ENCODE measurements at places on chromosomes 11 and 22. TPM values are rescaled to one million over a fixed set of nuclear protein-coding genes. Genes with fewer than 3 reads are reported as not detected.

DNA sequence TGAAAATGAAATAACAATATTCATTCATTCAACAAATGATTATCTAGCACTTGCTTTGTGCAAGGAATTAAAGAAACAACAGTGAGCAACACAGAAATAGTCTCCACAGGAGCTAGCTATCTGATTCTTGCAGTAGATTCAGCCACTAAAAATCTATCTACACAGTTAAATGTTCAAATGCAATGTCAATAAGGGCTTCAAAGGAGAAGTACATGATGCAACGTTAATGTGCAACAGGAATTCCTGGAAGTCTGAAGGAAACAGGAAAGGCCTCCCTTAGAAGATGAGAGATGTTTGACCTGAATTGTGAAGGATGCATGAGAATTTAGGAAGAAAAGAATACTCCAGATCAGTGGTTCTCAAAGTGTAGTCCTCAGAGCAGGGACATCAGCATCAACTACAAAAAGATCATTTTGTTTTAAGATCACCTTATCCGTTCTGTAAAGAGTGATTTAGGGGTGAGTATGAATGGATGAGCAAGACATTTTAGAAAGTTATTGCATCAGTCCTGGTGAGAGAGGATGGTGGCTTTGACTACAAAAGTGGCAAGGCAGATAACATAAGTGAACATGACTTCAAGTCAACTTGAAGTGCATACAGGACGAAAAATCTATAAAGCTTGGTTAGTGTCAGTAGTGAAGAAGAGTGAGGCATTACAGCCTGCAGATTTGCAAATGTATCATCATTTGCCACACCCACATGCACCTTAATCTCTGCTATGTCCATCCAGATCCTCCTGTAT lies 96.0 kb downstream of the ETS1 start:
- no peak for DNase-seq

DNA sequence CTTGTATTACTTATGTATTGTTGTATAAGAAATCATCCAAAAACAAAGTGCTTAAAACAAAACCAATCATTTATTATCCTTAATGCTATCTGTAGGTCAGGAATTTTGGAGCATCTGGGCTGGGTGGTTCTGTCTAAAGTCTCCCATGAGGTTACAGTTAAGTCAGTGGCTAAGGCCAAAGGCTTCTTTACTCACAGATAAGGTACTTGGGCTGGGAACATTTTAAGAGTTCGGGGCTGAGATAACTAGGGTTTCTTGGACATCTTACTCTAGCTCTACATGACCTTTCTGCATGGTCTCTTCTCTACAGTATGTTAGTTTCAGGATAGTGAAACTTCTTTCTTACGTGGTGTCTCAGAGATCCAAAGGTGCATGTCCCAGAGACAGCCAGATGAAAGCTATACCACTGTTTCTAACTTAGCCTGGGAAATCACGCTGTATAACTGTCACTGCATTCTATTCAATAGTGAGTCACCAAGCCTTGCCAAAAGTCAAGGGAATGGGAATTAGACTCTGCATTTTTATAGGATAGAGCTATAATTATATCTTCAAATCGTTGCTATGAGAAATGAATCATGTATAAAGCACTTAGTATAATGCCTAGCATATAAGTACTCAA lies 29.6 kb downstream of the SOX6 start:
- DNase-seq: no peak

DNA sequence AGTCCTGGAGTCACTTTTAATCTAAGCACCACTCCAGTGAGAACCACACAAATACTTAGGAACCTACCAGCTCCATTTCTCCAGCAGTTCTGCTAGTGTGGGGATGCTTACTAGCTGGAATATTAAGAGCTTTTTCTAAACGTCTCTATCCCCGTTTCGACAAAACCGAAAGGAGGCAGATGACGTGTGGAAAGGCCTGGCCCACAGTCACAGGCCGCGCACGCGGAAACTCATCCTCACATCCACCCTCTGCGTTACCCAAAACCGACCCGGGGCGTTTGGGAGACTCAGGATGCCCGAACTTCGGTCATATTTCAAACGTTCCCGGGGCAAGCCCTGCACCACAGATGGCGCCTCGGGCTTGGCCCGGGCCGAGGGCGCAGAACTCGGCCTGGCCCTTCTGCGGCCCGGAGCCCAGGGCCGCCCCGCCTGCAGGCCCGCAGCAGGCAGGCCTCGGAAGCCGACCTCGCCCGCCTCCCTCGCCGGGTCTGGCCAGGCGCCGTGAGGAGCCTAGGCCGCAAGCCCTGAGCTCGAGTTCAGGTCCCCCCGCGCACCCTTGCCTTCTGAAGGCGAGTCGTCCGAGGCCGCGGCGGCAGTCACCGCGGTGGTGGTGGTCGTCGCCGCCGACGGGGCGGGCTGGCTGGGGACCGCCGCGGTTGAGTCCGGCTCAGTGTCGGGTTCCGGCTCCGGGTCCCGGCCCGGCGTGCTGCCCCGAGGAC lies 473 bp downstream of the FNBP4 start:
- peak; percentile 64 for DNase-seq

DNA sequence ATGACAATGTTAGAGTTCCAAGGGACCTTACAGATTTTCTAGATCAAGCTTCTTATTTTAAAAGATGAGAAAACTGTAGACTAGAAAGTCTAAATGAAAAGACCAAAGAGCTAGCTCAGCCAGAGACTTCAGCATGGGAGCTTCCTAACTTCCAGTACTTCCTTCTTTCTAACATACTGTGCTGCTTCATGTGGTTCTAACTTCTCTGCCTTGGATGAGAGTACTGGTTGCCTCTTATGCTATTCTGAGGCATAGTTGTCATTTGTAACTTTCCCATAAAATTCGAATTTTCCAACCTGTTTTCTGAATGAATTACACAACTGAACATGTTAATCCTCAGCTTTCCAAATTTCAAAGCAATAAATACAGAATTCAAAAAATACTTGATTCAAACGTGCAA lies 1.8 kb downstream of the MTMR2 start:
- no peak for DNase-seq

GRCh38 chr22:29987137-29987536 lies 93.1 kb upstream of the HORMAD2 start:
- no peak for DNase-seq

DNA sequence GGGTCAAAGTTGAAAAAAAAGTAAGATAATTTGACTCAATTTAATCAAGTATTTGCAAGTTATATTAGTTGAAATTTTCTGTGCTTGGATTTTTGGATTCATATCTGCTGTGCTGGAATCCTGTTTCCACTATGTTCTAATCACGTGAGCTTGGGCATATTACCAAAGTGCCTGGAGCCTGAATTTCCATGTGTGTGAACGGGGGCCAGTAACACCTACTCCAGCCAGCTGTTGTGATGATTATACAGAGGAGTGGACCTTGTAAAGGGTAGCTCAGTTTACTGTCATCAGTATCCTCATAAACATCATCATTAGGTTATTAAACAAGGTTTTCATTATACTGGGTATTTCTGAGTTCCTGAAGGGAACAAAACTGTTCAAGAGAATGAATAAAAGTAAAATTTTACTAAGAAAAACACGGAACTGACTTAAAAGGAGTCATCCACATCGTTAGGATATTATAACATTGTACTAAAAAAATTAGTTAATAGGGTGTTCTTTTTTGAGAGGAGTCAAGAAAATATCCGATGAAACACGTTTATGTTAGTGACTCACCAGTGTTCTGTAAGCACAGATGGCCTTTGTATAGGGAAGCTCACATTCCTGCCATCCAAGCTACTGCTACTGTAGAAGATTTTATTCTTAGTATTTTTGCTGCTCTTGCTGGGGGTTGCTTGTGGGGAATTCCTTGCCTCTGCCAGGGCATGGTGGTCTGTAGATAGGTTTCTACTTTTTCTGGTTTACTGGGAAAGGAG lies 144.1 kb downstream of the ARHGAP42 start:
- peak; percentile 53 for DNase-seq

Gene CD59
- 312 TPM for total RNA-seq

DNA sequence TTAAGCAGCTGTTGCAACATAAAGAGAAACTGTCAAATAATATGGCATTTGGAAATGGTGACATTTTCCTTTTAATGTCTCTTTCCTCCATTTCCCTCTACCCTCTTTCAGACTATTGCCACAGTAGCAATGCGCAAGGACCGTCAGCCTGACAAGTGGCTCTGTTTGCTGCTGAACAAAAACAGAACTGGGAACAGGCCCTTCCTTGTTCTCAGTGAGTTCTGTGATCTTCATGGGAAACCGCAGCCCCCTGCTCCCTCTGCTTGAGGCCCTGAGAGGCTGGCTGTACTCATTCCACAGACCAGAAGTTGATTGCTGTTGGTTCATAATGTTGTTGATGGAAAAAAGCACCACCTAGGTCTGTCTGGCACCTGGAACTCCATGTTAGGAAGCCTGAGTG lies 559.7 kb downstream of the OPCML start:
- no peak for DNase-seq

DNA sequence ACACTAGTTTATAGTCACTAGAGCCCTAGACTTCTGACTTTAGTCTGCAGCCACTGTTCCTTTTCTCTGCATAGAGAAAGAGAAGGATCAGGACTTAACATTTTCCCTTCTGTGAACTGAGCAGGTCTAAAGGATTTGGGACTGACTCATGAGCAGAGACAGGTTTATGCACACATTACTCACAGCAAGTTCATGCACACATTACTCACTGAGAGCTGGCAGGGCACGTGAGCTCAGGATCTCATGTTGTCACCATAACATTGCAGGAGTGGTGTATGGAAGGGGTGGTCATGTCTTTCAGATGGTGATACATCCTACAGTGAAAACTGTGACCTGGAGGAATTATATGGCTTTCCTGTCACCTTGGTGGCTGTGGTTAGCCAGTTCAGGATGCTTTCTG lies 56.4 kb downstream of the CEP164 start:
- DNase-seq: peak; percentile 85

GRCh38 chr22:17830043-17830961 lies 56.0 kb upstream of the BID start:
- peak; percentile 80 for DNase-seq

Gene SNX32
- total RNA-seq: 0.39 TPM

Gene NXPE1
- total RNA-seq: not detected

Gene KRTAP5-2
- total RNA-seq: not detected

DNA sequence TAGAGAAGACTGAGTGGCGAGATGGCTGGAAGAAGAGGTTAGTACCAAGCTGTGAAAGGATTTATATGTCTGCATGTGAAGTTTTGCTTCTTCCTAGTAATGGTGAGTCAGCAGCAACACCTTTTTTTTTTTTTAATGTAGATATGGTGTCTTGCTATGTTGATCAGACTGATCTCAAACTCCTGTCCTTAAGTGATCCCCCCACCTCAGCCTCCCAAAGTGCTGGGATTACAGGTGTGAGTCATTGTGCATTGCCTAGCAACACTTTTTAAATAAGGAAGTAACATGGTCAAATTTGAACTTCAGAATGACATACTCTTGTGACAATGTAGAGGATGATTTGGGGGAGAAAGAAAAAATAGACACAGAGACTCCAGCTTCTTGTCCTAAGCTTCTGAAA lies 6.5 kb upstream of the CSTPP1 start:
- peak; percentile 71 for DNase-seq

DNA sequence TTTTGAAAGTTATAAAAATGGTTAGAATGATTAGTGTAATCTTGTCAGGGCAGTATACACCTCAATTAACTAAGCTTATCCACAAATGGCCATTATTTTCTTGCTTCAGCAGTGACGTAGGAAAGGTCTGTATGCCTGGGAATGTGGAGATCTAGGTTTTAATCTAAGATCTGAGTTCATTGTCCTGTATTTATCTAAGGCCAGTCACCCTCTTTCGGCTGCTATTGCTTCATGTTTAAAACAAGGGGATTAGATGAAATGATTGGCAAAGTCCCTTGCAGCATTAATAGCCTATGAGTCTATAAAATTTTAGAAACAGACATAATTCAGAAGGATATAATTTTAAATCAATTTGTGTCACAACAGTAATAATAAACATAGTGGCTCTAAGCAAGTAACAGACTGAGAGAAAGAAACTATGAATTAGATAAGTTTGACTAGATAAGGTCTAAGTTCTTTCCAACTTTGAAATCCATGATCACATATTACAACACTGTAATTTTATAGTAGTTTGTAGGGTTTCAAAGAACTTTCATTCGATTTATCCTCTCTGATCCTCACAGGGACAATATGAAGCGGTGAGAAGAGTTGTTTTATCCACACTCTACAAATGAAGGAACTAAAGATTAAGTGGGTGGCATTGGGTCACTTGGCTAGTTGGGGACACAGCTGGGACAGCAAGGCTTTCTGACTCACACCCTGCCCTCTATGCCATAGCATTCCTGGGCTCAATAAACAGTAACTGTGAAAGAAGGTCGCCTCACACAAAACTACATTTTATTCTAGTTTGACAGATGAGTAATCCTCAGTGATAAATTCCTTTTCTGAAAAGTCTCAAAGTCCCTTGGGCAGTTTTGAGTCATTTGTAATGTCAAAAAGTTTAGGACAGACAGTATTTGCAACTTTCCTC lies 60.6 kb upstream of the RDX start:
- peak; percentile 16 for DNase-seq

DNA sequence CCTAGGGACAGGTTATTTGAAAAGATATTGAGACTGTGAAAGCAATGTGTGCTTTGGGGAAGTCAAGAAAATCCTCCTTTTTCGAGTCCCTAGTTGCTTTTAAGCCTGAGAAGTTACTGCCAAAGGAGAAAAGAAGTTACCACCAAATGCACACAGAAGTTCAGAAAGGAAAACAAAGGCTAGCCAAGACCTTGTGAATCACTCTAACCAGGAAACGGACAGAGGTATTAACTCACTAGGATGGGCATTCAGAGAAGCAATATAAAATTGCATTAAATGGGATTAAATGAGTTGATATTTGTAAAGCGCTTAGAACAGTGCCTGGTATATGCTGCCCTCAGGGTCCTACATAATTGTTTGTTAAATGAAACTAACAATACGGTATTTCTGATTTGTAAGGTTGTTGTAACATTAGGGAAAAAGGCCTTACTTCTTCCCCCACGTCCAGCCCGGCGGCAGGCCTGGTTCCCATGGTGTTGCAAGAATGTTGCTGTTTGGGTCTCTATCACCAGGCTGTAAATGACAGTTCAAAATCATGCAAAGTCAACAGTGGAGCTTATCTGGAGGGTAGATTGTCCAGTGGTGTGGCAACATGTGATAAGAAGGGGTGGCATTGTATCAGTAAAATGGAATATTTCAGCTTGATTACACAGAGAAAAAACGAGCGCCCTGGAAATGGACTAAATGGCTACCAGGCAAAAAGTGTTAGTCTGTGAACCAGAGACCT lies 7.1 kb downstream of the TMA7B start:
- peak; percentile 29 for DNase-seq

Gene FRMD8
- total RNA-seq: 62.3 TPM

Gene C11orf91
- total RNA-seq: not detected

- peak; percentile 19 for DNase-seq
Observed at GRCh38 chr22:41481131-41481830, 12.4 kb downstream of the ACO2 start.

Data from Daoy (cell line).